ENCODE measurements at places on chromosomes 5 and 9. TPM values are rescaled to one million over a fixed set of nuclear protein-coding genes. Genes with fewer than 3 reads are reported as not detected.

DNA sequence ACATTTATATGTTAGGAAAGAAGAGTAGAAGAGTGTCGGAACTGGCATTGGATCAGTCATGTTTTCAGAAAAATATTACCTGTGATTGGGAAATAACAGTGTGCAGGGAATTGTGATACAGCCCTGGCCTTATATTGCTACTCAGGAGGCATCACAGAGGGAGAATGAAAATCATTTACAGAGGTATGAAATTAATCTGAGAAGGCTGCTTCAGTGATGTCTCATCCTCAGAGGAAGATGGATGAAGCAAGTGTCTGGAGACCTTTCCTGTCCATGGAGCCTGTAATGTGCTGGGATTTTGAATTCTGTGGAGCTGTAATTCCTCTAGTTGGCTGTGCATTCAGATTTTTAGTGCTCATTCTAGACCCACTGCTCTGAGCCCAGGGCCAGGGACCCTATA, 3.8 kb downstream of the ACTBL2 start:
- DNase-seq, result no peak

Gene EDIL3
- 8.6 TPM for polyA plus RNA-seq

DNA sequence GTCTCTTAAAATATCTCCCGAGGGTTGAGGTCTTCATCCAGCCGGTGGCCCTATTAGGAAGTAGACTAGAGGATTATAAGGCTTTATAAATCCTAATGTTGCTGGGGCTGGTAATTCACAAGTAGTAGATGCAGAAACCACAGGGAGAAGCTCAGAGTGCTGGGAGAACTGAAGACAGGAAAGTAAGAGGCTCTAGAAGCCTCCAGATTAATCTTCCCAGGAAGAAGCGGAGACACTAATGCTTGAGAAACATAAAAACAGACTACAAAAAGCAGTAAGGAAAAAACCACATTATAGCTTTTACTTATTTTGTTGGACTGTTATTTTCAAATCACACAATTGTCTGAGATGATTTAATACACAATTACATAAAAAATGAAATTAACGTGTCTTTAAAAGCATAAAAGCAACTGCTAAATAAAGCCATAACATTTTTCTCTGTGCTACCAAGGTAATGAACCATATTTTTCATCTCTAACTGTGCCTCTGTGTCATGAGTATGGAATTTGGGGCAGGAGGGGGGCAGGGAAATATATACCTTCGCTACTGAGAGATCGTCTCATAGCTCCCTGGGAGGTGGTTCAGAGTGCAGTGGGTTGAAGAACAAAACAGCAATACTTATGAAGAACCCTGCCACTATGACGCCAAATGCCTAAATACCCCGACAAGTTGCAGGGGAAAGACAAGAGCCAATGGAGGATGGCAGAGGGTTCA, 806.2 kb upstream of the WWC1 start:
- no peak for DNase-seq

Gene SPINK7
- not detected for polyA plus RNA-seq

Gene SPATA6L
- polyA plus RNA-seq, result 42.3 TPM

Gene SPINK6
- not detected for polyA plus RNA-seq

DNA sequence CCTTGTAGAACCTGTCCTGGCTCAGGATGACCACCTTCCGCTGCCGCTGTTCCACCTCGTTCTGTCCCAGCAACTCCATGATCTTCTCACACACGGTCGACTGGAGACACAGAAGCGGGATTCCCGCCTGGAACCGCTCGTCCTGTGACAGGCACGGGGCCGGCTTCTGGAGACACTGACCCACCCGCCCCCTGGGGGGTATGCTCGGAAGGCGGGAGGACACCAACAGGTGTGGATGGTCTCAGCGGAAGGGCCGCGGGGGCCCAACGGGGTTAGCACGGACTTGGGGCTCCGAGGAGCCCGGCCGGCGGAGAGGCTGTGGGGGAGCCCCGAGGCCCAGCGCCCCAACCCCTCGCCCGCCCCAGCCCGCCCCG, 530 bp downstream of the UCK1 start:
- DNase-seq, result peak; percentile 71

GRCh38 chr5:142838845-142839244, 68.7 kb downstream of the ARHGAP26 start:
- no peak for DNase-seq

DNA sequence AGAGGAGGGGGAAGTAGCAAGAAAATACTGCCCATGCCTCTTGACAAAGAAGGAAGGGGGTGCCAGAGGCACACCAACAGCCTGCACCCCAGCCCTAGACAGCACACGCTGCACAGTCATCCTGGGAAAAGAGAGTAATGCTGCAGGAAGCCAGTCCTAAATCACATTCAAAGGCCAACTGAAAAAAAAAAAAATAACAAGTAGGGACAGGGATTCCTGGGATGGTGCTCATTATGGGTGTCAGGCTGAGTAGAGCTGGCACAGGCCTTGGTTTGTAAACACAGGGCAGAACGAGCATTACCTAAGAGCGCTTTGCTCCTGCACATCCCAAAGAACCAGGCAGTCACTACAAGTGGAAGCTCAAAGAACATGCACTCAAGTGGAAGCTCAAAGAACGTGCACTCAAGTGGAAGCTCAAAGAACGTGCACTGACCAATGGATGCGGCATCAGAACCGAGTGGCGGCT, 7.8 kb downstream of the RAPGEF1 start:
- no peak for DNase-seq

- DNase-seq, result peak; percentile 86
These were observed 51.1 kb upstream of the MVB12B start for GRCh38 chr9:126275386-126276001.

Gene PLPP7
- 8.6 TPM for polyA plus RNA-seq

DNA sequence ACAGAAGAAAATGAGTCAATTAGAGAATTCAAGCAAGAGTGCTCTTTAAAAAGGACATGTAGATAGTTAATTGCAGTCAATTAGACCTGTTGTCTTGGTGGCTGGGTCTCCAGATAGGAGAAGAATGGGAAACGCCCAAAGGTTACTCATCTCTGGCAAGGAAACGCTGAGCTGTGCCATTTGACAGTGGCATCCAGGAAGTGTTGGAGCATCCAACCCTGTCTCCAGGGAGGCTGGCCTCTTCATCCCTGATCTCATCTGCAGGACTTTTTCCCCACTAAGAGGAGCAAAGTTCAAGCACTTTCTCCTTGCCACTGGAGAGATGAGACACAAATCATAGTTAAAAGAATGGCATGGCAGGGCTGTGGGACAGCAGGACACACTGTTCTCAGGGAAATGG, 111.7 kb upstream of the MSX2 start:
- DNase-seq, result no peak

DNA sequence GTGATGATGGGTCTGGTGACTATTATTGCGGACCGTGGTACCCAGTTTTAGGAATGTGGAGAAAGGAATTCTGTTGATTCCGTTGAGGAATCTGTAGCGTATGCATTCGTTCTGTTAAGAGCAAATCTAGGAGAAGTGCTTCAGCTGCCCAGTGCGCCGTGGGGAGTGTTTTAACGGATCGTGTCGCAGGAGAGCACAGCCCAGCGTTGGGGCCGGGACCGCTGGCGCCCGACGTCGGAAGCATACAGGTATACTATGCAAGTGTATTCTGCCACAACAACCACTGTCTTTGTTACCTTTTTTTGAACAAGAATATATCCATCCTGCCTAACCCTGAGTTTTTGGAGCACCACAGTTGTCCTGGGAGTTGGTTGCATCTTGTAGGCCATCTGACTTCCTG, 42.7 kb downstream of the TENT4A start:
- no peak for DNase-seq

GRCh38 chr9:15961217-15961616, 408.4 kb downstream of the CCDC171 start:
- no peak for DNase-seq

GRCh38 chr5:134784946-134785620, 26.5 kb downstream of the DDX46 start:
- DNase-seq, result no peak

DNA sequence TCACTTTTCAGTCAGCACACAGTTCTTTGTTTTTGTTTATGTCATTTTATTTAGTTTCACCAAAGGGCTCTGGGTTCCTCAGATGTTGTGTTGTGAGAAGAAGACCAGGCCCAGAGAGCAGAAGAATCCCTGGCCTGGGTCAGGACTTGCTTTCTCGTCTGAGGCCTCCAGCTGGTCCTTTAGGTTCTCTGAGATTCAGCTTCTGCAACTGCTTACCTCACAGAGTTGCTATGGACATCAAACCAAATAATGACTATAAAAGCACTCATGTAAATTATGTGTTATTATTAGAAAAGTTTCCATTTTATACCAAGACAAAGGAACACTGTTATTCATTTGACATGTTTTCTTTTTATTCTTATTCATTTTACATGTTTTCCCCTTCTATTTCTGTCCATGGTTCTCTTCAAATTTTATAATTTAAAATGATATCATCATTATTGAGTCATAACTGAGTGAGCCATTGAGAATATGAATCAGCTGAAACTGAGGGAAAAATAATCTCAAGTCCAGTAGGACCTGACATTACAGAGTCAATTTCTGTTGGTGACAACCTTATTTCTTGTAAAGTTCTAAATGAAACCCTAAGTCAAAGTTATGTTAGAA, 44.0 kb upstream of the GLRX start:
- DNase-seq, result no peak

Gene SLC34A1
- polyA plus RNA-seq, result not detected

- DNase-seq, result no peak
These were observed 37.9 kb downstream of the GLRA1 start for GRCh38 chr5:151886546-151887275.

GRCh38 chr9:121550041-121550440, 50.4 kb upstream of the GGTA1 start:
- no peak for DNase-seq

DNA sequence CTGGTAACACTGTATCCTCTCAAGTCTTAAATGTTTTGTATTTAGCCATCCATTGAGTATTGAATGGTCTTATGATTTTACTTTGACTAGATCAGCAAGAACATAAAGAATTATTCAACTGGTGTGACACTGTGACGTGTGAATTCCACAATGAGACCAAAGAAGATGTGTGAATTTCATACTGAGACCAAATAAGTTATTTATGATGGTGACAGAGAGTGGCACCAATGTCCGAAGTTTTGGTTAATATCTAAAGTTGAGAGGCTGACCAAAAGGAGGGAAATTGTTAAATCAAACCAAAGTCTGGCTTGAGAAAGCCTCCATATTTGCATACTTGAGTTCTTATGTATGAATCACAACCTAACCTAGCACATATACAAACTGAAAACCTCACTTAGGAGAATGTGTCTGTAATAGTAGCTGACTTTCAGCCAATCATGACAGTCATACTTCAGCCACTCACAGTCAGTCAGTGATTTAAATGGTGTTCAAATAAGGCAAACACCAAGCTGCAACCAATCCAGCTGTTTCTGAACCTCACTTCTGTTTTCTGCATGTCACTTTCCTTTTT, 31.5 kb upstream of the FAM170A start:
- DNase-seq, result no peak

Gene MYO10
- 37.8 TPM for polyA plus RNA-seq

GRCh38 chr5:7756453-7756852, 94.5 kb downstream of the CFAP90 start:
- DNase-seq, result no peak

GRCh38 chr9:76424491-76424890, 30.3 kb upstream of the RFK start:
- DNase-seq, result no peak

Gene ANKRD18B
- polyA plus RNA-seq, result 6.3 TPM

DNA sequence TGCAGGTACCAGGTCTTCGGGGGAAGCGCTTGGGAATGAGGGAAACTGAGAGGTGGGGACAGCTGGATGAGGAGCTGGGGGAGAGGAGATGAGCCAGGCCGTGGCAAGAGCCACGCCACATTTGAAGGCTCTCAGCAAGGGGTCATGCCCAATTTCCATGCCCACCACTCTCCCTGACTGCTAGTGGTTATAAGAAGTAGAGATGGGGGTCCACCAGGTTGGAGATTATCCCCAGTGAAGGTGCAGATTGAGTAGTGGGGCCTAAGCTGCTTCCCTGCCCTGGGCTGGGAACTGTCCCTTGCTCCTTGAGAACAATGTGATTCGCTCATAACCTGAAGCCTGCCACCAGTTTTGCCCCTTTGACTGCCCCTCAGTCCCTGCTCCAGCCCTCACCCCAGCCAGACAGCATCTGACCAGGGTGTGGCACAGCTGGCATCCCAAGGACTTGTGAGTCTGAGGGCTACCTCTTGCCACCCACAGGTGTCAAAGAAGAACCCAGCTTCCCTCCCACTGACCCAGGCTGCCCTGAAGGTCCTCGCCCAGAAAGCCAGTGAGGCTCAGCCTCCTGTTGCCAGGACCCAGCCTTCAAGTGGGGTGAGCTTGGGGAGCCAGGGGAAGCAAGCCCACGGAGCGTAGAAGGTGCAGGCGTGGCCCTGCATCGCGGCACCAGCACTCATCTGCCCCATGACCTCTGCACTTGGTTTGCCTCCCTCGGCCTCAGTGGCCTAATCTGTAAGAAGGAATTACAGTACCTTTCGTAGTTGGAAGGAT, 21.5 kb downstream of the CD74 start:
- no peak for DNase-seq

Gene SHISAL2B
- not detected for polyA plus RNA-seq

All from testis (tissue), 5 donors.